Left renal pelvis (tissue), 4 donors: ENCODE measurements at places on chromosomes 7 and 10. TPM values are rescaled to one million over a fixed set of nuclear protein-coding genes. Genes with fewer than 3 reads are reported as not detected.

H2BK1 gene
- not detected for polyA plus RNA-seq

GPR85 gene
- polyA plus RNA-seq: 0.89 TPM

POT1 gene
- polyA plus RNA-seq: 53.3 TPM

GRCh38 chr10:79936625-79937615 lies 12.0 kb downstream of the SFTPD start:
- DNase-seq: no peak

GRCh38 chr7:28961972-28962371 lies 3.8 kb upstream of the TRIL start:
- no peak for DNase-seq

GRCh38 chr10:3781468-3782145 lies 3.4 kb downstream of the KLF6 start:
- no peak for DNase-seq

GRCh38 chr10:132389433-132390169 lies 7.4 kb upstream of the PWWP2B start:
- DNase-seq: no peak

SH2B2 gene
- 2.8 TPM for polyA plus RNA-seq

TAS2R5 gene
- polyA plus RNA-seq: 3.0 TPM

- DNase-seq: peak; percentile 72
Measured at GRCh38 chr10:121525251-121526134, 72.8 kb downstream of the FGFR2 start.

NME8 gene
- 0.20 TPM for polyA plus RNA-seq

HGF gene
- polyA plus RNA-seq: 2.5 TPM

- no peak for DNase-seq
Measured at GRCh38 chr7:98293265-98293664, 11.8 kb downstream of the BRI3 start.

GRCh38 chr10:18710201-18710653 lies 51.0 kb downstream of the ARL5B start:
- DNase-seq: no peak

DNA sequence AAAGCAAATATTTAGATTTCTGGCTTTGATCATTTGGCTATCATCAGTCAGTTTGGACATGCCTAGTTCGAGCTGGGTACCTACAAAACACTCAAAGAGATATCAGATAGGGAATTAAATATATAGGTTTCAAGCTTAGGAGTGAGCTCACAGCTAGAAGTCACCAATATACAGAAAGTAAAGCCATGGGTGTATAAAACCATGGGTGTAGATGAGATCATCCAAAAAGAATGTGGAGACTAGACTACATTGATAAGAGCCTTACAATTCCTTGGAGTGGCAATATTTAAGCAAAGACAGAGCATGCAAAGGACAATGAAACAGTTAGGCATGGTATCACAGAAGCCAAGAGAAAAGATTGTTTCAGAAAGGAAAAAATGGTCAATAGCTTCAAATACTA lies 7.2 kb upstream of the RALA start:
- DNase-seq: no peak

- DNase-seq: no peak
Measured at GRCh38 chr10:6986927-6987326, 406.9 kb upstream of the PRKCQ start.

ZNF853 gene
- polyA plus RNA-seq: 16.3 TPM

GRCh38 chr7:41472427-41473125 lies 230.3 kb downstream of the INHBA start:
- no peak for DNase-seq

KCNIP2 gene
- 6.5 TPM for polyA plus RNA-seq

GRCh38 chr10:61081301-61081700 lies 137.3 kb upstream of the RHOBTB1 start:
- DNase-seq: no peak

DNA sequence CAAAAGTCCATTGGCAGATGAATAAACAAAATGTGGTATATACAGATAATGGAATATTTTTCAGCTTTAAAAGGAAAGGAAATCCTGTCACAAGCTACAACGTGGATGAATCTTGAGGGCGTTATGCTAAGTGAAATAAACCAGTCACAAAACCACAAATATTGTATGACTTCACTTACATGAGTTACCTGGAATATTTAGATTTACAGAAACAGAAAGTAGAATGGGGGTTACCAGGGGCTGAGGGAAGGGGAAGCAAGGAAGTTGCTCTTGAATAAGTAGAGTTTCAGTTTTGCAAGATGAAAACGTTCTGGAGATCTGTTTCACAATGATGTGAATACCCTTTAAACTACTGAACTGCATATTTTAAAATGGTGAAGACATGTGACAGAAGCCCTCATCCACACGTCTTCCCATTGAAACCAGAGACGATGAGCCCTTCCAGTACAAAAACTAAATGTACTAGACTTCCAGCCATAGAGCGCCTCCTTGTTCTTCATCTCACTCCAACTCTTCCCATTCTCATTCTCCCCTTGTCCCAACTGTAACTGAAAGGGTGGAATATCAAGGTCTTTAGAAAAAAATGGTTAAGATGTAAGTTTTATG lies 62.4 kb downstream of the MICU1 start:
- DNase-seq: no peak

DNA sequence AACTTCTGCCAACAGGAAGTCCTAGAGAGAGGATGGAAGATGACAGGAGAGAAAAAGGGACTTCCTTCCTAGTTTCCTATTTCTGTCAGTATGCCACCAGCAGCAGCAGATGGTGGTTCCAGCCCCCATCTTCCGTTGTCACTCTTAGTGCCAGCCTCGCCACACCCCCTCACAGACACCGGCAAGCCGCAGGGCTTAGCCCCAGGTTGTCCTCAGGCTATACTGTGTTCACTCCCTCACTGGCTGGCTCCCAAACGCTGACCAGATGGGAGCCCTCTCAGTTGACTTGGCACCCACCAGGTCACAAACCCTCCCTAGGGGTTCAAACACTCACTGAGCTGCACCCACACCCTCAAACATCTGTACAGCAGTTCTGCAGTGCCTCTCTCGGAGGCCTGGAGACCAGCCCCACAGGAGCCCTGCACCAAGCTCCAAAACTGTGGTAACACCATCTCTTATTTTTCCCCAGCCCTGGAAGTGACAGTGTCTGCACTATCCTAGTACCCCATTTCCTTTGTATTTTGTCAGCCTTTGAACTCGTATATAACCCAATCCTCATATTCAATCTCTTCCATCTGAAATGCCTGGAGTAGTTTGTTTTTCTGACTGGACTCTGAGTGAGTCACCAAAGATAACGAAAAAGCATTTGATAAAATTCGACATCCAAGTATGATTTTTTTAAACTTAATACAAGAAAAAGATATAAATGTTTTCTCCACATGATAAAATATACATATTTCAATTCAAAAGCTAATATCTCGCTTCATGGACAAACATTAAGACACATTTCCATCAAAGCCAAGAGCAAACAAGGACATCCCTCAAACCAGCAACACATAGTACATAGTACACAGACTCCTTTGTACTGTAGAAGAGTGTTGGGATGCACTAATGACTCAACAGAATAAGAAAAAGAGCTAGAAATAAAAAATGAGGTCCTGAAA lies 34.5 kb downstream of the SMURF1 start:
- no peak for DNase-seq

IDI1 gene
- 49.0 TPM for polyA plus RNA-seq

SCRN1 gene
- 70.8 TPM for polyA plus RNA-seq

TMEM229A gene
- polyA plus RNA-seq: 0.20 TPM

- no peak for DNase-seq
Measured at GRCh38 chr7:136925044-136925443, 56.6 kb downstream of the CHRM2 start.
